Osteocyte (in vitro differentiated cells): ENCODE measurements at places on chromosomes 1 and 21. TPM values are rescaled to one million over a fixed set of nuclear protein-coding genes. Genes with fewer than 3 reads are reported as not detected.

GRCh38 chr1:202192770-202193613 is 607 bp upstream of the LGR6 start:
- peak; percentile 89 for DNase-seq

GRCh38 chr21:37155186-37155585 is 82.1 kb downstream of the TTC3 start:
- DNase-seq = no peak

GRCh38 chr1:158521666-158522058 is 32.5 kb downstream of the OR6Y1 start:
- DNase-seq = no peak

GRCh38 chr1:234647245-234647644 is 37.3 kb upstream of the IRF2BP2 start:
- DNase-seq = no peak

DNA sequence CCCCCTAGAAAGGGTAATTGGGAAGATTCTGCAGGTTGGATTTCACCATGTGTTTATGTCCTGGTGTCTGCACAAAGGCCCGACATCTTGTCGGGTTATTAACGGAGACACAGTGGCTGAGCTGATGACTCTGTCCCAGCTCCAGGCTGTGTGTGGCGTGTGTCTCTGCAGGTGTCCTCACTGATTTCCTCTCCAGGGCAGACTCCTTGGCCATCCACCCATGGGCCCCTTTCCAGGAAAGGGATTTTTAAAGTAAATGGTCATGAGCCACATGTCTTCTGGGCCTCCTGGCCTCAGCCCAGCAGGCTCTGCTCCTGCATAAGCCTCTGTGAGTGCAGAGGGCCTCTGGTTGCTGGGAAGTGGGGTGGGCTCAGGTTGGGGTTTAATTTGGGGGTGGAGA is 418.7 kb upstream of the VAMP3 start:
- DNase-seq = no peak

The CYP4Z1 gene
- total RNA-seq = not detected in 2 replicates
